Endothelial cell of umbilical vein (primary cell): ENCODE measurements at places on chromosomes 12 and 14. TPM values are rescaled to one million over a fixed set of nuclear protein-coding genes. Genes with fewer than 3 reads are reported as not detected.

The CEBPE gene
- not detected in 2 replicates for polyA plus RNA-seq

The POU6F1 gene
- 5.4 and 6.4 TPM in 2 replicates for polyA plus RNA-seq

- no peak overlapping the region for H3K4me3 ChIP-seq
- H3K27me3 ChIP-seq: peaks cover 17% of the 10 kb centered on the region
- no peaks in the 10 kb centered on the region for H3K36me3 ChIP-seq
Measured at GRCh38 chr12:52370926-52371608, 3.8 kb upstream of the KRT85 start.

- no peaks in the 10 kb centered on the region for H3K27me3 ChIP-seq
- H3K27ac ChIP-seq: no peak overlapping the region
- DNase-seq: no peak
- no peaks in the 10 kb centered on the region for H3K36me3 ChIP-seq
- H3K4me3 ChIP-seq: no peak overlapping the region
- H3K4me1 ChIP-seq: no peaks in the 10 kb centered on the region
Measured at GRCh38 chr14:53093206-53093605, 59.9 kb downstream of the DDHD1 start.

DNA sequence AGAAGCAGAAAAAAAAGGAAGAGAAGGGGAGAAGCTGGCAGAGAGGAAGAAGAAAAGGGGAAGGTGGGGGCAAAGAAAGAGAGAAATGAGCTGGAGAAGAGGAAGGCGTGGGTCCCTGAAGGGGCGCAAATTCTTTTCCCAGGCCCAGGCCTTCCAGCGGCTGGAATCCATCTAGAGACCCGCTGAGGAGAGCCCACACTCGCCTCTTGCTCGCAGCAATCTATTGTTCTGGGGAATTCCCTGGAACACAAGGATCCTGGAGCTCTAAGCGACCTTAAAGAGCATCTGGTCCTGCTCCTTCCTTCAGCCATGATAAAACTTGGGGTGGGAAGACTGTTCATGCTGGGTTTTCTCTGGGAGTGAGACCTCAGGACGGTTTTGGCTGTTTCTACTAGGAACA, 41.2 kb upstream of the FKBP4 start:
- DNase-seq: no peak
- H3K27me3 ChIP-seq: peaks cover 5% of the 10 kb centered on the region
- H3K4me1 ChIP-seq: no peaks in the 10 kb centered on the region
- H3K36me3 ChIP-seq: no peaks in the 10 kb centered on the region
- no peak overlapping the region for H3K27ac ChIP-seq
